ENCODE measurements at places on chromosomes 2 and 18.

GRCh38 chr2:43887176-43887575 lies 48.4 kb downstream of the ABCG8 start:
- H3K27ac ChIP-seq, result no peak overlapping the region
- DNase-seq, result no peak
- H3K4me3 ChIP-seq, result no peak overlapping the region
- H3K36me3 ChIP-seq, result peaks cover 43% of the 10 kb centered on the region
- no peaks in the 10 kb centered on the region for H3K4me1 ChIP-seq

GRCh38 chr2:43027097-43027873 lies 199.1 kb downstream of the ZFP36L2 start:
- DNase-seq, result no peak
- H3K4me3 ChIP-seq, result no peak overlapping the region
- H3K27ac ChIP-seq, result no peak overlapping the region
- H3K36me3 ChIP-seq, result no peaks in the 10 kb centered on the region
- H3K4me1 ChIP-seq, result peaks cover 15% of the 10 kb centered on the region

DNA sequence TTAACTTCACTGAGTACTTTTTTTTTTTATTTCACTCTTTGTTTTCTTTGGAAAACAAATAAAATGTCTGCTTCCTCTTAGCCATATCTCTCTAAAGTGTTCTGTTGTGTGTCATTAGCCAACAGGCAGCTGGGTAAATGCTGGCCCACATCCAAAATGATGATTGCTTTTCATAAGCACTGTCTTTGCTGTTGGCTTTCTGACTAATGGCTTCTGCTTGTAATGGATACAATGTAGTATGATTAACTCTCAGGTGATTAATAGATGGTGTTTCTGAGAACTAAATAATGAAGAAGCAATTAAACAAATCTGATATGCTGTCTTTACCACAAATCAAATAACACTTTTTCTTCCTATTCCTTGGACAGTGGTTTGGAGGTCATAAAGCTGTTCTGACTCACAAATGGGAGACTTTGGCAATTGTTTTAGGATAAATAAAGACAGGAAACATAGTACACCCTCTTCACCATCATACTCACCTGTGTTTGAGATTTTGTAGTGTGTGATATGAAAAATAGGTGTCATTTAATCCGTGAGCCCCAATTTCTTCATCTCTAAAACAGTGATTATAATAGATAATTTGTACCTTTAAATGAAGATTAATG lies 888.4 kb downstream of the TSN start:
- no peak overlapping the region for H3K27ac ChIP-seq
- H3K27me3 ChIP-seq, result no peaks in the 10 kb centered on the region
- no peak overlapping the region for H3K4me3 ChIP-seq
- no peaks in the 10 kb centered on the region for H3K4me1 ChIP-seq
- H3K36me3 ChIP-seq, result no peaks in the 10 kb centered on the region
- no peak for DNase-seq

DNA sequence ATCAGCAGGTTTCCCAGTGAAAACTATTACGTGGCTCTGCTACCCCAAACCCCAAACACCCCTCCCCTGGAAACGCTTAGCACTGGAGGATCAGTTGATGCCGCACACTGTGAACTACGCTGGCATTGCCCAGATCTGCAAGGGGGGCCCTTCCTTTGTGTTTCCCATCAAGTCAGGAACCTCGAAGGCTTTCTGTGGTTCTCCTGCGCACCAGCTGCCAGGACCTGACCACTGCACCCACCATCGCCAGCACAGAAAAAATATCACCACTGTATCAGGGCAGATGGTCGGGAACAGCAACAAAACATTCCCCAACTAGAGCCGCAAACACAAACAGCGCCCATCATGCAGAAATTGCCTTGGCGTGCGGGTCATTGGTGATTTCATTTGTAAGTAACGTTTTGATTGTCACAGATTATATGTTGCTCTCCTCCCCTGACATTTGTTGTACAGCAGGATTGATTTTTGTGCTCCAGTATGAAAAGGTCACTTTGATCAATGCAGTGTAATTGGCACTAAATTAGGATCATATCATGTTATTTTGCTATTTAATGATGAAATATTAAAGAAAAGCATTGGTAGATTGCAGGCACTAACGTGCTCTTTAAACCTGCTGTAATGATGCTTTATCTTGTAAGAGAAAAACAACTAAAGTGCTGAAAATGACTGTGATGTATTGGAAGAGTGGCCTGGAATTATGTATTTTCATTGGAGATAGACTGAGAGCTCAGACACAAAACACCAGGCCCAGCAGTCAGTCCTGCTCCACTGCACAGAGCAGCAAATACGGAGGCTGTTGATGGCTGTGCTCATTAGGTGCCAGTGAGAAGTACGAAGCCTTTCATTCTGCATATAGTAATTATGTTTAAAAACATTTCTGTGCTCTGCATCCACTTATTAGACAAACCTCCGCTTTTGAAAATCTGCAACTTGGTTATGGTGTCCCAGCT lies 833.2 kb upstream of the SALL3 start:
- H3K27ac ChIP-seq, result no peak overlapping the region
- H3K4me3 ChIP-seq, result no peak overlapping the region
- H3K27me3 ChIP-seq, result no peaks in the 10 kb centered on the region
- H3K36me3 ChIP-seq, result no peaks in the 10 kb centered on the region

DNA sequence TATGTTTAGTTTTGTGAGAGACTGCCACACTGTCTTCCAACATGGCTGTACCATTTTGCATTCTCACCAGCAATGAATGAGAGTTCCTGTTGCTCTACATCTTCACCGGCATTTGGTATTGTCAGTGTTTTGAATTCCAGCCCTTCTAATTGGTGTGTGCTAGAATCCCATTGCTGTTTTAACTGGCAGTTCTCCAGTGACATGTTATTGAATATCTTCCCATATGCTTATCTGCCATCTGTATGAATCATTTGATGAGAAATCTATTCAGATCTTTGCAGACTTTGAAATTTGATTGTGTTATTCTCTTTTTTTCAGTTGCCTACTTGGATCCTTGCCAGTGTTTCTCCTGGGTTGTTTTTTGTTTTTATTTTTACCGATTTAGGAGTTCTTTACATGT lies 99.0 kb downstream of the SNTG2 start:
- no peak for DNase-seq
- no peaks in the 10 kb centered on the region for H3K27me3 ChIP-seq
- no peak overlapping the region for H3K4me3 ChIP-seq
- H3K4me1 ChIP-seq, result no peaks in the 10 kb centered on the region
- no peak overlapping the region for H3K27ac ChIP-seq
- no peaks in the 10 kb centered on the region for H3K36me3 ChIP-seq

GRCh38 chr2:120571015-120571728 lies 164.5 kb upstream of the GLI2 start:
- no peak overlapping the region for H3K4me3 ChIP-seq
- H3K27me3 ChIP-seq, result peaks cover 2% of the 10 kb centered on the region
- no peak for DNase-seq

- no peaks in the 10 kb centered on the region for H3K27me3 ChIP-seq
- no peak for DNase-seq
- no peak overlapping the region for H3K27ac ChIP-seq
- no peak overlapping the region for H3K4me3 ChIP-seq
- no peaks in the 10 kb centered on the region for H3K4me1 ChIP-seq
These were observed 109.5 kb downstream of the RAPGEF4 start for GRCh38 chr2:172845028-172845630.

- peaks cover 65% of the 10 kb centered on the region for H3K36me3 ChIP-seq
- H3K4me3 ChIP-seq, result no peak overlapping the region
- no peaks in the 10 kb centered on the region for H3K27me3 ChIP-seq
- no peaks in the 10 kb centered on the region for H3K4me1 ChIP-seq
These were observed 29.6 kb upstream of the ORC2 start for GRCh38 chr2:200993097-200993496.

GRCh38 chr18:77700051-77700450 lies 450.4 kb downstream of the GALR1 start:
- H3K4me1 ChIP-seq, result no peaks in the 10 kb centered on the region
- H3K27ac ChIP-seq, result no peak overlapping the region
- no peak for DNase-seq
- H3K4me3 ChIP-seq, result no peak overlapping the region

- no peaks in the 10 kb centered on the region for H3K36me3 ChIP-seq
- no peak overlapping the region for H3K27ac ChIP-seq
- H3K4me1 ChIP-seq, result no peaks in the 10 kb centered on the region
- no peak for DNase-seq
- no peaks in the 10 kb centered on the region for H3K27me3 ChIP-seq
These were observed 134.2 kb downstream of the DTNB start for GRCh38 chr2:25539136-25539535.

DNA sequence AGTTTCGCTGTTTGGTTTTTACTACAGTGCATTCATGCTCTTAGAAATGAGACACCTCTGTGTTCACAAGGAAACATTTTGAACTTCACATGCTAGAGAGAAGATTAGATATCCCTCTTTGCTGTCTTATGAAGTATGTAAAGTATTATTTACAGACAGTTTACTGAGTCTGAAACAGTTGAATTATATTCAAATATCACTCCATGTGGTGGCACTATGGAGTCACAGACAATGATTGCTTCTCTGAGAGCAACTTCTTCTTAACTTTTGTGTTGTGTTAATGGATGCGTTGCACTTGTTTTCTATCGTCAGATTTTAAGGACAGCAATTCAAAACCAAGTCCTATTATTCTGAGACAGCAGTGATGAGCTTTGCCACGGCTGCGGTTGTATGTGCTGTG lies 823.6 kb downstream of the GALR1 start:
- no peaks in the 10 kb centered on the region for H3K36me3 ChIP-seq

DNA sequence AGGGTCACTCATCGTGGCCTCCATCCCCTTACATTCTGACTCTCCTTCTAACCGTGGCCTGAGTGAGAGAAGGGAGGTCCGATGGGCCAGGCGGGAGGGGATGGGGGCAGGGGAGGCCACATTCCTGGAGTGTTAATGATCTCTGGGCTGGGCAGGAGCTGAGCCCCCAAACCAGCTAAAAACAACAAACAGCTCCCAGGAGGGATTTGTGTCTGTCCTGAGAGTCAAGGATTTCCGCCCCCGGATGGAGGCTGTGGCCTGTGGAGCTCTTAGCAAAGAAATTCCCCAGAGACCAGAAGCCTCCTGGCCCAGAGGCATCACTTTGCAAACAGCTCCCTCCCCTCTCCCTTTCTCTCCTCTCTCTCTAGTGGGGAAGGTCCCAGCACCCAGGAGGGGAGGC lies 23.5 kb downstream of the EMX1 start:
- no peak for DNase-seq
- no peaks in the 10 kb centered on the region for H3K4me1 ChIP-seq
- H3K27ac ChIP-seq, result no peak overlapping the region
- no peaks in the 10 kb centered on the region for H3K27me3 ChIP-seq
- H3K4me3 ChIP-seq, result no peak overlapping the region

DNA sequence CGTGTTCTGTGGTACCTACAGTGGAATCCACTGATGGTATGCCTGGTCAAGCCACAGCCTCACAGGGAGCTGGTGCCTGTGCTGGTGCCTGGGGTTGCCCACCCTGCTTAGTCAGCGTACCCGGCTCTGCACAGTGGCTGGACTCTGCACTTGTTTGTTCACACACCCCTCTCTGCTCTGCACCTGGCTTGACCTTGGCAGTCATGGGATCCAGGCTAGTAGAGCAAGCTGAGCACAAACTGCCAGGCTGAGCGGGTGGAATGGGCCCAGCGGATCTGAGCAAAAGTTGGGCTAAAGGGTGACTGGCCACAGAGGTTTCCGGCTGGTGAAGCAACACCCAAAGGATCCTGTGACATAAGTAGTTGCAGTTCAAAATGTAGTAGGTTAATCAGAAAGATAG lies 163.5 kb downstream of the CDH19 start:
- H3K27ac ChIP-seq, result no peak overlapping the region
- no peak overlapping the region for H3K4me3 ChIP-seq
- H3K4me1 ChIP-seq, result no peaks in the 10 kb centered on the region
- no peaks in the 10 kb centered on the region for H3K27me3 ChIP-seq
- DNase-seq, result no peak
